ENCODE measurements at places on chromosomes 7 and 10.

DNA sequence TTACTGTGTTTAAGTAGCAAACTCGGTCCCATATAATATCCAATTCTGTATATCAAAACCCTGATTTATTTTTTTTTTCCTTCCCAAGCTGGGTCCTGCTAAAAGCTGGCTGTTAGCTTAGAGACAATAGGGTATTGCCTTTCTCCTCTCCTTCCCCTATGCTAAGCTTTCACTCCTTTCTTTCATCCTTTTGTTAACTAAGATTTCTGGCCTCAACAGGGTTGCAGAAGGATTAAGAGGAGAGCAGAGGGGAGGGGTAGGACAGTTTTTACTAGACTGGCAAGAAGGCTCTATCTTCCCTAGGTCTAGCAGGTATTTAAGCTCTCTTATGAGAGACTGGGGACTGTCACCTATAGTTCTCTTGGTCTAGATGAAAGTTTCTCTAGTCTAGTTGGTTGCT lies 229.2 kb downstream of the KCND2 start:
- peak; percentile 14 for DNase-seq

DNA sequence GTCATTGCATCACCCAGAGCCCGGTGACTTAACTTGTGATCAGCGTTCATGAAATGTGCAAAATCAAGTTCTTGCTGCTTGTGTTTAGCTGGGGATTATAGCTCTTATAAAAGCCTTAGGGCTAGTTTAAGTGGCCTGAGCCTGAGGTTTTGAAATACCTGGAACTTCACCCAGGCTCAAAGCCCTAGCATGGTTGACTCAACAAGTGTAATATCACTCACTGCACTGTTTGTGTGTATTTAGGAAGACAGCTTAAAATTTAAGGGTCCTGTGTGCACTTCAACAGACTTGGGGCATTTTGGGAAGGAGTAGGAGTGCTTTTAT lies 489.5 kb downstream of the GATA3 start:
- DNase-seq = no peak

GRCh38 chr10:123530166-123530870 lies 135.8 kb upstream of the GPR26 start:
- DNase-seq = no peak

DNA sequence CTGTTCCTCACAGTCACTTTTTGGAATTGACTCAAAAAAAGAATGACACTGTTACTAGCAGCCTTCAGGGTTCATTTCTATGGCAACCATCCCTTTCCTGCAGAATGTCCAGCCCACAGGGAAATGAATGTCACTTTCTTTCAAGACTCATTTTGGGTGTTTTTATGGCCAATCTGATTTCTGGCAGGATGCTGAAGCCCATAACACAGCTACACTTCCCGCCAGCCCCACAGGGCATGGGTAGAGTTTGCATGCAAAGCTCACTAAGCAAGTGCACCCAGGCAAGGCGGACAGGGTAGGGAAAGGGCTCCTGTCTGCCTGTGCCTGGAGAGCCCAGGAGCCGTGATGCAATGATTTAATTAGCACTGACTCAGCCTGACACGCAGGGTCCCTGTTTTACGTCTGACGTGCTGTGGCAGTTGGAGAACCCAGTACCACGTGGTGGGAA lies 26.1 kb upstream of the GPAM start:
- DNase-seq = no peak

DNA sequence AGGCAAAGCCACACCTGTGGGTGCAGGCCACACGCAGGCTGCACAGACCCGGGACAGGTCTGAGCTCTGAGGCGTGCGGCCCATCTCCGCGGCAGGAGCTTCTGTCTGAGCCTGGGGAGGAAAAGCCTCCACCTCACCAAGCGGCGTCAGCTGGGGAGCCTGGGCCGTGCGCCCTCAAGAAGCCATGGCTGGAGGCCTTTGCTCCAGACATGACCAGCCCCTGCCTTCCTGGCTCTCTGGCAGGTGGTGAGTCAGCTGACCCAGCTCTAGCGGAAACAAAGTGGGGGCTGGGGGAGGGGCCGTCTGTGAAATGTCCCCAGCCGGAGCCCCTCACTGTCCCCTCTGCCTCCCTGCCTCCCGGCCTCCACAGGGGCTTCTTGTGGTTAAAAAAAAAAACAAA lies 12.5 kb downstream of the GPER1 start:
- no peak for DNase-seq

DNA sequence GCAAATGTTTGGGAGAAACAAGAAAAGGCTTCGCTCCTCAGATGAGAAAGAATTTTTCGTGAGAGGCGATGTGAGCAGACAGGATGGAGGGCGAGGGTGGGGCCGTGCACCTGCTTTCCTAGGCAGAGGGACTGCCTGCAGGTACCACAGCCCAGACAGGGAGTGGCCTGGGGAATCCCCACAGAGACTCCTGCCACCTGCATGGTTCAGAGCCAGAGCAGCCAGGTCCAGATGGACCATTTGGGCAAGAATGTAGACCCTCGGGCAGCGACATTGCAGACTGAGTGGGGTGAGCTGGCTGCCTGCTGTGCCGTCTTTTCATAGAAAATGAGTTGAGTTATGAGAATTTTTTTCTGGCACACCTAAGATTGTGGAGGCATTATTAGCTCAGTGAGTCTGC lies 216.8 kb downstream of the SNX10 start:
- DNase-seq = no peak

DNA sequence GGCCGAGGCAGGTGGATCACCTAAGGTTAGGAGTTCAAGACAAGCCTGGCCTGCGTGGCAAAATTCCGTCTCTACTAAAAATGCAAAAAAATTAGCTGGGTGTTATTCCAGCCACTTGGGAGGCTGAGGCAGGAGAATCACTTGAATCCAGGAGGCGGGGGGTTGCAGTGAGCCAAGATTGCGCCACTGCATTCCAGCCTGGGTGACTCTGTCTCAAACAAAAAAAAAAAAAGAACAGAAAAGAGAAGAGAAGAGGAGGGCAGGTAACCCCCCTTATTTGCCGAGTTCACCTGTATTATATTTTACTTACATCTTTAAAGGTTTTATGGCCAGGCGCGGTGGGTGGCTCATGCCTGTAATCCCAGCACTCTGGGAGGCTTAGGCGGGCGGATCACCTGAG lies 91.7 kb downstream of the RNF216 start:
- DNase-seq = peak; percentile 5

- peak; percentile 90 for DNase-seq
Observed at GRCh38 chr7:4830176-4830575, 31.7 kb downstream of the PAPOLB start.

- no peak for DNase-seq
Observed at GRCh38 chr10:98577168-98577567, 130.4 kb upstream of the HPS1 start.

DNA sequence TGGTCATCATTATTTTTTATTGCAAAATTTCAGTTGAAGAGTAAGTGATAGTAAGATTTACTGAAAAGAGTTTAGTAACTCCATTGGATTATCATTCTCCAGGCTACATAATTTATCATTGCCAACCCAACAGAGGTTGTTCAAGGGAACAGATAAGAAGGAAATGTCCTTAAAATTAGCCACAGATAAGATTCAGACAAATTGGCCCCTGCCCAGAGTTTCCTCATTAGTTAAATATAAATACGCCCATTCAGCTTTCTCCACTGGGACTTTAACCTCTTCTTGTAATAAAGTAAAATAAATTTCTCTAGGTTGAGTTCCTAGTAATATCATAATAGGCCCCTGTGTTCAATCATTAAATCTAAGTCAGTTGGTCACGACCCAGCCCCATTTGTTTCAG lies 27.7 kb upstream of the PHYHIPL start:
- DNase-seq = no peak

DNA sequence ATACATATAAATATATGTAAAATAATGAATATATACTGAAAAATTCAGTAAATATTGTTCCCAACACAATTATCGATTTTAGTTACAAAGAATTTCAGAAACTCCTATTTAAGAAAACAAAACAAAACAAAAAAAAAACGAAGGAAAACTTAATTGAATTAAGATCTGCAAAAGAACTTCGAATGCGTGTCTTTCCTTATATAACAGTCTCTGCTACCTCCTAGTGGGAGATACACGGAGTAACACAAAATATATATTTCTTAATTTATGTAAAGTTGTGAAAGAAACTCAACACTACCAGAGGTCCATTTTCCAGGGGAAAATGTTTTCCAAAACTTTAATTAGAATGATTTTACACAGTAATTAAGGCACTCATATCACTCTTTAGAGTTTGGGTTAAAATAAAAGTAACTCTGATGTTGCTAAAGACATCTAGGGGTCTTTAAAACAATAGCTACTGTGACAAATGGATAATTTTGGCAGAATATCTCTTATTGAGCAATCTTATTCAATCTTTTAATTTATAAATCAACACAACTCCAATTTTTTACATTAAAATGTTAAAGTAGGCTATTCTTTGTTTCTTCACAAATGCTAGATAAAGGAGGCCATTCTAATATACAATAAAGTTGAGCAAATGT lies 41.6 kb downstream of the NEBL start:
- DNase-seq = peak; percentile 51

- no peak for DNase-seq
Observed at GRCh38 chr10:121831777-121832176, 96.1 kb downstream of the ATE1 start.

GRCh38 chr7:6619961-6620360 lies 4.6 kb downstream of the ZNF853 start:
- no peak for DNase-seq

DNA sequence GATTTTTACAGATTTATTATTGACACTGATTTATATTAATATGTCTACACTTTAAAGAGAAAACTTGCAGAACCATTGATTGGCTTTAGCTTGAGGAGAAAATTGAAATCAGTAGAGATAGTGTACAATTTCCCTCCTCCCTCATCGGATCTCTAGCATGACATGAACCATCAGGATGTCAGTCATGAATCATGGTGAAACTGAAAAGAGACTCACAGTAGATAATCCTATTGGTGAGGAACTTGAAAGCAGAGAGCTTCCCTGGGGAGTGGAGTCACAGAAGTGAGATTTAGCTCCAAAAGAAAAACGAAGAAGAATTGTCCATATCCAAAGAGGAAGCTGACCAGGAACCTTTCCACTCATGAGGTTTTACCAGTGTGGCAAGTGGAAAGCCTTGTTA lies 346.8 kb downstream of the ABCA13 start:
- DNase-seq = peak; percentile 66

DNA sequence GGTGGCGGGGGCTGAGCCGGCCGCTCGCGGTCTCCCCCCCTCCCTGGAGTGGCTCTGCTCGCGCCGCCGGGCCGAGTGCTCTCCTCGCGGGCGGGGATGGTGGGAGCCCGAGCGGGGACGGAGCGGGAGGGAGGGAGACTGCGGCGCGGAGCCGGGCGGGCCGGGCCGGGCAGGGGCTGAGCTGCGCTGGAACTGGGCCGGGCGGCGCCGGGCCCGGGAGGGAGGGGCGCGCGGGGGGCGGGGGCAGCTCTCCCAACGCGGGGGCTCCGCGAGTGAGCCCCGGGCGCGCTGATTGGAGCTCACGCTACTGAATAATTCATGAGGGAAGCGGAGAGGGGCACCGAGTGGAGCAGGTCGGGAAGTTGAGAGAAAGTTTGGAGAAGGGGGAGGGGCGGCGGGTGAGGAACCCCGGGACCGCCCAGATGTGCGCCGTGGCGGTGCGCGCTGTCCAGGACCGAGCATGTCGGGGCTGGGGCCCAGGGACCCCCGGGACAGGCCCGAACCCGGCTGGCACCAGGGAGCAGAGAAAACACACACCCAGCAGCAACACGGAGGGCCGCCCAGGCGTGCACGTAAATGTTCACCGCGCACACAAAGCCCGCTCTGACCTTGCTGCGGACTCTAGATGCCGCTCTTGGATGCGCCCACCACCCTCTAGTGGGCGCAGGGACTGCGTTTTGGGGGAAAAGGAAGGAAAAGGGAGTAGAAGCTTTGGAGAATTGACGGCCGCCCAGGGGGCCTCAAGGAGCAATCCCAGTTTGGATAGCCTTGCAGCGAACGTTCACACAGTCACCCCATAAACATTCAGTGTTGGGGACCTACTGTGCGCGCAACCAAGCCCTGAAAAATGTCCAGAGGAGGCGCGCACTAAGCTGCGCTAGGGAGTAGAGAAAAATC lies at the start of gene EPHB4:
Gene EPHB4, minus strand, starts transcription at position 194 of the 897 bp plus-strand sequence. CDS start 493 bp downstream, outside the sequence.
- no peak for DNase-seq

DNA sequence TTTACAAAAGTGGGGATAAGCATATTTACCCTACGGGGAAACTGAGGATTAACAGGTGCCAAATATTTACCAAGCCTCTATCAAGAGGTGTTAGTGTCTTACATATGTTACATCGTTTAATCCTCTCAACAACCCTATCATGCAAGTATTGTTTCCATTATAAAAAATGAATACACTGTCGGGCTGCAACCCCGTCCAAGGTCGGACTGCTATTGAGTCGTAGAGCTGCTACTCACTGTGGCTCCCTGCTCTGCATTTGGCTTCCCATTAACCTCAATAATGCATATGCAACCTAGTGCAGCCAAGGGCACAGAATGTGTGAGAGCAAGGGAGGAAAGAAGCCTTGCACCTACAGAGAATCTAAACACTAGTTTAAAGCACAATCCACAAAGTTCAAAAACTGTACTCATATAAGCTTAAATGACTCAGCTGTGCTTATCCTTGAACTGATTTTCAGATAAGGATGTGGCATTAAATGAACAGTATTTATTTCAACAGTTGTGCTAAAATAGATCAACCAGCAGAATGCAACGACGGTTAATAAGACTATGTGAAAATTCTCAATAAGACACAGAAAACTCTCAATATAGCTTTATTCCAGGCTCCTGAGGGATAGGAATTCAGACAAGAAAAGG lies 49.9 kb downstream of the UBE2H start:
- no peak for DNase-seq

- no peak for DNase-seq
Observed at GRCh38 chr10:128480601-128481000, 354.4 kb upstream of the MKI67 start.

- DNase-seq = no peak
Observed at GRCh38 chr10:75179657-75180177, 30.9 kb upstream of the VDAC2 start.

DNA sequence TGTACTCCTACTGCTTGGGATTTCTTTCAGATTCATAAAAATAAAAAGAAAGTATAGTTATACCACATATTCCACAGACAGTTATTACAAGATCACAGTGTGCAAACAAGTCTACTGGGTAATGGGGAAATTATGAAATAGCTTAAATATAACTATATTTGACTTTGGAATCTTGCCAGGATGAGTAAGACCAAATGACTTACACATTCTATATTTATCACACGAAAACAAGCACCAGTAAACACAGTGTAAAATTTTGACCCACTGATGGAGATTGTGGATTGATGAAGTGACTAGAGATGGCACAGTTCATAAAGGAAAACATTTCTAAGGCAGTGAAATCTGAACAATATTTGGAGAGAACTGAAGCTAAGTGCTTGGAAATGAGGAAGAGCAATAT lies 339.7 kb downstream of the THSD7A start:
- no peak for DNase-seq

GRCh38 chr10:73816917-73817729 lies 5.7 kb upstream of the NDST2 start:
- DNase-seq = no peak

DNA sequence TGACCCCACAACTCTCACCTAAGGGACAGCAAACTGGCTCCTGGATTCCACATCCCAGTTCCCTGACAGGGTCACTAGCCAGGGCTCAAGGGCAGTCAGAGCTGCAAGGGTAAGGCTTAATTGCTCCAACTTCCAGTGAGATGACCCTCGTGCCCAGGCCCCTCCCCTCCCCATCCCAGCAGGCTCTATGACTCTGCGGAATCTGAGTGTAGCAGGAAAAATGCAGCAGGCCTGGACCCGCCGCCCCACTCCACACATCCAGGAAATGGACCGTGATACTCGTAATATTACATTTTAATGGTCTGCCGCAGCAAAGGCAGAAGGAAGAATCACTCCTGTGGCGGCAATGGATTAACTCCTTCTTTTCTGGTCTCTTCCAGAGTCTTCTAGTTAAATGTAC lies 91.7 kb upstream of the CHST15 start:
- no peak for DNase-seq

All from NCI-H82 (cell line).